Type B pancreatic cell (in vitro differentiated cells): ENCODE measurements at places on chromosomes 16 and 17. TPM values are rescaled to one million over a fixed set of nuclear protein-coding genes. Genes with fewer than 3 reads are reported as not detected.

Gene LDAF1
- 22.8 and 37.4 TPM in 2 replicates for total RNA-seq

Gene NR1D1
- total RNA-seq, result 5.7 and 9.5 TPM in 2 replicates

Gene KRT23
- 49.7 and 464 TPM in 2 replicates for total RNA-seq

Gene UBTF
- 85.7 and 101 TPM in 2 replicates for total RNA-seq

Gene PPY
- total RNA-seq, result 29.8 and 65.9 TPM in 2 replicates

Gene SGCA
- 0.72 TPM in 1 of 2 replicates, not detected in the other for total RNA-seq

Gene CMTM4
- total RNA-seq, result 64.4 and 72.1 TPM in 2 replicates

Gene TCAP
- total RNA-seq, result 1.5 and 2.4 TPM in 2 replicates

Gene CBFA2T3
- total RNA-seq, result 8.9 and 9.4 TPM in 2 replicates

Gene KRTAP2-3
- 0.98 TPM in 1 of 2 replicates, not detected in the other for total RNA-seq

Gene TMEM88
- total RNA-seq, result 4.5 and 10.2 TPM in 2 replicates

Gene CD300H
- not detected in 2 replicates for total RNA-seq

Gene SNAI3
- total RNA-seq, result 0.68 and 0.79 TPM in 2 replicates

Gene HIGD1B
- total RNA-seq, result not detected in 2 replicates

Gene CCL4
- total RNA-seq, result 0.57 TPM in 1 of 2 replicates, not detected in the other

DNA sequence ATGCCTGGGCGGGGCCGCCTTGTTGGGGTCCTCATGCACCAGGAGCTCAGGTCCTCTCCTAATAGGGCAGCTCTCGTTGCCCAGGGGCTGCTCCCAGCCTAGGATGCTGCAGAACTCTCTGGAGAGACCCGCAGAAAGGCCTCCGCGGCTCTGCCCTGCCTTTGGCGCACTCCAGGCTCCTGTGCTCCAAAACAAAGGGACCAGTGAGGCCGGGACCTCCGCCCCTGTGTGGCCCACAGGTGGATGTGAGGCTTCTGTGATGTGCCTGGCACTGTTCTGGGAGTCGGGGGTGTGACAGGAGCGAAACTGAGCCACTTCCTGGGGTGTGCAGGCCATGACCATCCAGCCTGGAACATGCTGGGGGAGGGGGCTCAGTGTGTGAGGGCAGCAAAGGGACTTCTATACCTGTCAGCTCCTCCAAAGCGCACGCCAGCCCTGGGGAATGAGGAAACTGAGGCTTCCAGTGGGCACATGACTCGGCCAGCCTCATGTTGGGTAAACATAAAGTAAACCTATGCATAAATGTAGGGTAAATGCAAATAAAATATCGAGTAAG, 153.2 kb downstream of the IRF8 start:
- H3K4me3 ChIP-seq, result no peak overlapping the region
- DNase-seq, result no peak
- no peaks in the 10 kb centered on the region for H3K36me3 ChIP-seq
- peaks cover 25% of the 10 kb centered on the region for H3K4me1 ChIP-seq

- peaks cover 26% of the 10 kb centered on the region for H3K4me1 ChIP-seq
- H3K36me3 ChIP-seq, result peaks cover 13% of the 10 kb centered on the region
- no peak for DNase-seq
- H3K27me3 ChIP-seq, result no peaks in the 10 kb centered on the region
These were observed 2.3 kb downstream of the NDUFB10 start for GRCh38 chr16:1961651-1962067.

DNA sequence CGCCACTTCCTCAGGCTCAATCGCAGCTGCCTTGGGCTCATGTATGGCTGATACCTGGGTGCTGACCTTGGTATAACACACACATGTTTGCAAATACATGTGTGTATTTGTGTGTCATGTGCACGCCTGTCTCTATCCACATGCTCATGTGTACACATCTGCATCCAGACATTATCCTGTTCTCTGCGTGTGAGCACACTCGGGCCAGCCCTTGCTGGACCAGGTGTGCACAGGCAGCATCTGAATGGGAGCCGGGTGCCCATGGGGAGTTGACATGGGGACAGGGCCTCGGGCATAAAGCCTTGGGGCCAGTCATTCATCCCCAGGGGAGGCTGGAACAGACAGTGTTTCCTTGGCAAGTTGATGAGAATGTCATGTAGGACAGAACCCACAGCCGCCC, 29.1 kb upstream of the CRHR1 start:
- peaks cover 64% of the 10 kb centered on the region for H3K27me3 ChIP-seq
- no peak for DNase-seq
- no peak overlapping the region for H3K4me3 ChIP-seq
- H3K36me3 ChIP-seq, result no peaks in the 10 kb centered on the region

DNA sequence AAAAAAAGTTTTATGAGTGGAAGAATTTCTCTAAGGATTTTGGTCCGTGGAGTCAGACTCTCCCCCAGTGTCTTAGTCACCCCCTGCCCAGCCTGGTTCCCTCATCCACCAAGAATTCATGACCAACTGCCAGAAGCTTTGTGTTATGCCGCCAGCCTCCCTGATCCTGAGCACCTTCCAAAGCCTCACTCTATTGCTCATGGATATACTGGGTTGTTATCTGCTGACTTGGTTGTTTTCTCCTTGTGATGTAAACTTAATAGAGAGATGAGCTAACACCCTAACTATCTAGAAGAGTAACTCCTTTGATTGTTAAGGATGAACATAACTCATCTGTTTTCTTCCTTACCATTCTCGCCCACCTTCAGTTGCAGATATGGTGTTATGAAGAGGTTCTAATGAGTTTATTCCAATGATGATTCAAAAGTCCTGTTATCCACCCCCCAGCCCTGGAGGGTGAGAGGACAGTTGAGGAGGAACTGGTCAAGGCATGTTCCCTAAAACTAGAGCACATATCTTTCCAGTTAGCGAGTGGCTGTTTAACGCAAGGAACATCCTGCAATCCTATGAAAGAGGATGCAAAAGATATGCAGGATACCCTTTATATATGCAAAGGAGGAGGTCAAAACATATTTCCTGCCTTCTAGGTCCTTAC, 1.5 kb upstream of the PSMD3 start:
- H3K4me1 ChIP-seq, result peaks cover 16% of the 10 kb centered on the region
- H3K4me3 ChIP-seq, result peak overlapping the region; percentile 91
- H3K36me3 ChIP-seq, result no peaks in the 10 kb centered on the region
- DNase-seq, result no peak
- H3K27me3 ChIP-seq, result peaks cover 21% of the 10 kb centered on the region

- H3K4me1 ChIP-seq, result peaks cover 22% of the 10 kb centered on the region
- H3K27me3 ChIP-seq, result peaks cover 45% of the 10 kb centered on the region
- no peak overlapping the region for H3K27ac ChIP-seq
- H3K36me3 ChIP-seq, result no peaks in the 10 kb centered on the region
- DNase-seq, result no peak
These were observed 188.3 kb downstream of the IRF8 start for GRCh38 chr16:86087011-86087895.

DNA sequence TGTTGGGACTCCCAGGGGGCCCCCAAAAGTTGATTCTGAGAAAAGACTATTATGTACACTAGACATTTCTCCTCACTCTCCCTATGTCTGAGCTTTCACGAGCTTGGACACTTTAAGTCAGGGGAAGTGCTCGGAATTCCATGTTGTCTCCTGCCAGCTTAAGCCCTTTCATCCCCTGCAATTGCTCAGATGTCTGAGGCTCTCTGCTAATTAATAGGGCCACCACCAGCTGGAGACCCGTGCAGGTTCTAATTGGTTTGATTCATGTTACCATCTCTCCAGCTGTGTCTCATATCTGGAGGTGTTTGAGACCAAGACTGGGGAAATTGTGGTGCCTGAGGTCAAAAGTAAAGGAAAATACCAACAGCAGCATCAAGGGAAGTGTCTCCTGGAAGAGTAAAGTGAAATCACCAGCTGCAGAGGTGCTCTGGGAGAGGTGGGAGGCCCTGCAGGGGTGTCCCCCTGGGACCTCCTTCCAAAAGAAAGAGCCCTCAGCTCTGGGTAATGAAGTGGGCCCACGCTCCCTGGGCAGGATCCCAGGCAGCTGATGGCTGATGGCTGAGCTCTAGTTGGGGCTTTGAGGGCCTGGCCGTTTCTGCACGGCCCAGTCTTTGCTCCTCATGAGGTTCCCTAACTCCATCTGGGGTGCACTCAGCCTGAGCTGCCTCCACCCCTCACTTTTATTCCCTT, 5.8 kb upstream of the UTS2R start:
- H3K4me3 ChIP-seq, result no peak overlapping the region
- no peak for DNase-seq
- peaks cover 22% of the 10 kb centered on the region for H3K27me3 ChIP-seq
- peaks cover 19% of the 10 kb centered on the region for H3K4me1 ChIP-seq

GRCh38 chr16:778447-778846, 9.7 kb downstream of the RPUSD1 start:
- no peak overlapping the region for H3K27ac ChIP-seq
- H3K4me1 ChIP-seq, result peaks cover 4% of the 10 kb centered on the region
- H3K36me3 ChIP-seq, result no peaks in the 10 kb centered on the region
- H3K27me3 ChIP-seq, result peaks cover 10% of the 10 kb centered on the region
- no peak for DNase-seq

GRCh38 chr17:2289878-2290478, 13.6 kb downstream of the SMG6 start:
- H3K4me3 ChIP-seq, result no peak overlapping the region
- no peak overlapping the region for H3K27ac ChIP-seq
- H3K36me3 ChIP-seq, result peaks cover 34% of the 10 kb centered on the region
- no peak for DNase-seq
- H3K4me1 ChIP-seq, result no peaks in the 10 kb centered on the region

- no peaks in the 10 kb centered on the region for H3K36me3 ChIP-seq
- H3K27ac ChIP-seq, result no peak overlapping the region
- H3K4me3 ChIP-seq, result no peak overlapping the region
- peaks cover 6% of the 10 kb centered on the region for H3K4me1 ChIP-seq
These were observed 11.1 kb upstream of the ABR start for GRCh38 chr17:1190751-1191331.

- no peak for DNase-seq
- H3K4me3 ChIP-seq, result peak overlapping the region; percentile 69
- H3K4me1 ChIP-seq, result peaks cover 45% of the 10 kb centered on the region
- peak overlapping the region; percentile 82 for H3K27ac ChIP-seq
- H3K27me3 ChIP-seq, result no peaks in the 10 kb centered on the region
These were observed 280.2 kb downstream of the SEC14L1 start for GRCh38 chr17:77420804-77421629.

DNA sequence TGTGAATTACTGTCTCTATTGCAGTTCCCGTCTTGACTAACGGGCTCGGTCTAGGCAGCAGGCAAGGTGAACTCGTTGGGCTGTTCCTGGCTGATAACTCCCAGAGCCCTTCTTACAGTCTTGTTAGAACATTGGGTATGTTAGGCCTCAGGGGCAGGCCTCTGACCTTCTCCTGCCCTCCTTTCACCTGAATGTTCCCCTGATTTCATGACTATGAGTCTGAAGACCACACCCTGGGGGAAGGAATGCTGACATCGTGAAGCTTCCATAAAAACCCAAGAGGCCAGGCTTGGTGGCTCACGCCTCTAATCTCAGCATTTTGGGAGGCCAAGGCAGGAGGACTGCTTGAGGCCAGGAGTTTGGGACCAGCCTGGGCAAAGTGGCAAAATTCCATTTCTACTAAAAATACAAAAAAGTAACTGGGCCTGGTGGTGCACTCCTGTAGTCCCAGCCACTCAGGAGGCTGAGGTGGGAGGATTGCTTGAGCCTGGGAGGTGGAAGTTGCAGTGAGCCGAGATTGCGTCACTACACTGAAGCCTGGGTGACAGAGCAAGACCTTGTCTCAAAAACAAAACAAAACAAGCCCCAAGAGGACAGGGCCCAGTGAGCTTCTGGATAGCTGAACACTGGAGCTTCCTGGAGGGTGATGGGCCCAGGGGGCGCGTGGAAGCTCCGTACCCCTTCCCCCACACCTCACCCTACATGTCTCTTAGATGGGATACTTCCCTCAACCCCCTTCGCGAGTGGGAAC, 47.8 kb upstream of the FBXO47 start:
- H3K27ac ChIP-seq, result peak overlapping the region; percentile 48
- H3K4me1 ChIP-seq, result peaks cover 9% of the 10 kb centered on the region
- peaks cover 12% of the 10 kb centered on the region for H3K27me3 ChIP-seq
- DNase-seq, result no peak
- no peaks in the 10 kb centered on the region for H3K36me3 ChIP-seq
- H3K4me3 ChIP-seq, result no peak overlapping the region

DNA sequence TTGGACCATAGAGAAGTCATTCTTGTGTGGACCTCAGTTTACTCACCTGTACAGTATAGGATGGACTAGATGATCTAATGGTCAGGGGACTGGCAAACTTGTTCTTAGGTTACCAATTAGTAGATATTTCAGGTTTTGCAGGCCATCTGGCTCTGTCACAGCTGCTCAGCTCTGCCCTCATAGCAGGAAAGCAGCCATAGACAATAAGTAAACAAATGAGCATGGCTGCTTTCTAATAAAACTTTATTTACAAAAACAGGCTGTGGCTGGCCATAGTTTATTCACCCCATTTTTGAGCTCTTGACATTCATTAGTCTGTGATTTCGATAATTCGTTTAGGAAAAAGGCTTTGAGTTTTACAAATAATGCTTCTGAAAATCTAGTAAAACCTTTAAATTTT, 12.7 kb downstream of the BPTF start:
- H3K36me3 ChIP-seq, result peaks cover 4% of the 10 kb centered on the region
- no peak for DNase-seq
- peaks cover 21% of the 10 kb centered on the region for H3K4me1 ChIP-seq
- H3K27ac ChIP-seq, result no peak overlapping the region
- no peak overlapping the region for H3K4me3 ChIP-seq

- no peak for DNase-seq
- H3K4me1 ChIP-seq, result peaks cover 29% of the 10 kb centered on the region
- no peaks in the 10 kb centered on the region for H3K27me3 ChIP-seq
These were observed 25.8 kb downstream of the LITAF start for GRCh38 chr16:11560701-11561453.

DNA sequence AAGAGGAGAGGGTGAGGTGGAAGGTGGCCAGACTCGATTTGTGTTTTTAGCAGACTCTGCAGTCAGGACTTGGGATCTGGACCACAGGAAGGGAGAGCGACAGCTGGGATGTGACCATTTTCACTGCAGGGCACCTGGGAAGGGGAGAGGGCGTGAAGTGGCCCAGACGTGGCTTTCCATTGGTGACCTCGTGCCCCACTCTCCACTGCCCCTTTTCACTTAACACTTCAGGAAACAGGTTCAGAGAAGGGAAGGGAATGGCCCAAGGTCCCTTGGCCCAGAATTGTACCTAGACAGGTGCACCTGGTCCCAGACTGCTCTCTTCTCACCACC, 22.9 kb upstream of the MPRIP start:
- H3K27ac ChIP-seq, result peak overlapping the region; percentile 94
- H3K27me3 ChIP-seq, result no peaks in the 10 kb centered on the region
- H3K36me3 ChIP-seq, result no peaks in the 10 kb centered on the region

- peaks cover 64% of the 10 kb centered on the region for H3K27me3 ChIP-seq
- H3K27ac ChIP-seq, result no peak overlapping the region
- H3K4me1 ChIP-seq, result no peaks in the 10 kb centered on the region
- peak; percentile 27 for DNase-seq
- no peaks in the 10 kb centered on the region for H3K36me3 ChIP-seq
- H3K4me3 ChIP-seq, result no peak overlapping the region
These were observed 775 bp upstream of the CHP2 start for GRCh38 chr16:23753908-23754593.

- no peak overlapping the region for H3K27ac ChIP-seq
- H3K4me3 ChIP-seq, result no peak overlapping the region
- no peaks in the 10 kb centered on the region for H3K4me1 ChIP-seq
- H3K27me3 ChIP-seq, result peaks cover 3% of the 10 kb centered on the region
These were observed 82.4 kb downstream of the KCNJ2 start for GRCh38 chr17:70251706-70252105.
